ENCODE measurements at places on chromosomes 13 and 19. TPM values are rescaled to one million over a fixed set of nuclear protein-coding genes. Genes with fewer than 3 reads are reported as not detected.

PSG3 gene
- not detected for polyA plus RNA-seq

DNA sequence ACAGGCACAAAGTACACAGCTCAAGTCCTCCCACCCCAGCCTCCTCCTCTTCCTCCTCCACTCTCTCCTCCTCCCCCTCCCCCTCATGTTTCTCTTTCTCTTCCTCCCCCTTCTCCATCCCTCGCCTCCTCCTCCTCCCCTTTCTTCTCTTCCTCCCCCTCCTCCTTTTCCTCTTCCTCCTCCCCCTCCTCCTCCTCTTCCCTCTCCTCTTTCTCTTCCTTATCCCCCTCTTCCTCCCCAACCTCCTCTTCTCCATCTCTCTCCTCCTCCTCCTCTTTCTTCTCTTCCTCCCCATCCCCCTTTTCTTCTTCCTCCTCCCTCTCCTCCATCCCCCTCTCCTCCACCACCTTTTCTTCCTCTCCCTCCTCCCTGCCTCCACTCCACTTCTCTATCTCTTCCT is 276.3 kb upstream of the TSHZ3 start:
- no peak overlapping the region for H3K4me3 ChIP-seq
- no peak for DNase-seq
- no peaks in the 10 kb centered on the region for H3K36me3 ChIP-seq
- no peak overlapping the region for H3K27ac ChIP-seq

DNA sequence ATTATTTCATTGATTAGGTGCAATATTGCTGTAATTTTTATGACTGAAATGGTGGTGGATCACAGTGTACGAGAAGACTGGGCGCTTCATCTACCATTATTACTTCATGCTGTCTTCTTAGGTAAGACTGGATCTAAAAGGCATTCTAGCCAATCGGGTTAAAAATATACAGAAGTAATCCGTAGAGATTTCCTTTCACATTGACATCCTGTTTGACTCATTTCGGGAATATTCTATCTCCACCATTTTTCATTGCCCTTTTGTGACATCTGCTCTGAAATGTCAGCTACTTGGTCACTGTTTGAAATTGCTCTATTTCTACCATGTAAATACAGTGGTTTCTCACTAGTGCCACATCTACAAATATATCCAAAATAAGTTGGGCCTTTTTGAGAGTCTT is 90.2 kb downstream of the ZAR1L start:
- H3K27me3 ChIP-seq, result no peaks in the 10 kb centered on the region
- no peak for DNase-seq
- H3K36me3 ChIP-seq, result no peaks in the 10 kb centered on the region
- H3K4me1 ChIP-seq, result no peaks in the 10 kb centered on the region

- DNase-seq, result no peak
- H3K4me3 ChIP-seq, result no peak overlapping the region
- H3K36me3 ChIP-seq, result no peaks in the 10 kb centered on the region
- no peaks in the 10 kb centered on the region for H3K4me1 ChIP-seq
- no peaks in the 10 kb centered on the region for H3K27me3 ChIP-seq
These were observed 337.0 kb upstream of the SLITRK5 start for GRCh38 chr13:87334176-87334575.

DNA sequence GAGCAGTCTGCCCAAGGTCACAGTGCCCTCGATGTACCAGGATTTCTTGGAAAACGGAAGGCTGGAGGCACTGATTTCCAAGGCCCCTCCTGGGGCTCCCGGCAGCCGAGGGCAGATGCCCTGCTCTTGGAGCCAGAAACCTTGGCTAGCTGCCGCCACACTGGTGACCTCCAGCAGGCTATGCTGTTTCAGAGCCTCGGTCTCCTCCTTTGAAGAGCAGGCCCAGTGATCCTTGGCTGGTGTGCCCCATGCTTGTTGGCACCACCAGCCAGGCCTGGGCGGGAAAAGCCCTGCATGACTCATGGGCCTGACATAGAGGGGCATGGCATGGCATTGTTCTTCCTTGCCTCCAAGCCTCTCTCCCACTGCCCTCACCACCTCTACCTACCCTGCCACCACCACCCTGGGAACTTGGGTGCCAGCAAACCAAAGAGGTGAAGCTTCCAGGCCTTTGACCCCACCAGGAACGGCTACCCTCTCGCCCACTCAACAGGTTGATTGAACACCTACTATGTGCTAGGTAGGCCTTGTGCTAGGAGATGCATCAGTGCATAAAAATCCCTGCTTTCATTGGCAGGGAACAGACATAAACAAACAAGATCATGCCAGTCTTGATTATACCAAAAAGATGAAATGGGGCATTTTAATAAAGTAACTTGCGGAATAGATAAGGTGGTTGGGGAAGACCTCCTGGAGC is 1.6 kb upstream of the CLEC11A start:
- H3K36me3 ChIP-seq, result no peaks in the 10 kb centered on the region
- H3K4me1 ChIP-seq, result peaks cover 44% of the 10 kb centered on the region
- H3K27me3 ChIP-seq, result peaks cover 26% of the 10 kb centered on the region
- DNase-seq, result no peak

LRRC25 gene
- 30.8 TPM for polyA plus RNA-seq

- DNase-seq, result no peak
- no peaks in the 10 kb centered on the region for H3K36me3 ChIP-seq
- H3K27me3 ChIP-seq, result no peaks in the 10 kb centered on the region
- peaks cover 24% of the 10 kb centered on the region for H3K4me1 ChIP-seq
These were observed 5.1 kb downstream of the DNMT1 start for GRCh38 chr19:10189616-10190015.

DNA sequence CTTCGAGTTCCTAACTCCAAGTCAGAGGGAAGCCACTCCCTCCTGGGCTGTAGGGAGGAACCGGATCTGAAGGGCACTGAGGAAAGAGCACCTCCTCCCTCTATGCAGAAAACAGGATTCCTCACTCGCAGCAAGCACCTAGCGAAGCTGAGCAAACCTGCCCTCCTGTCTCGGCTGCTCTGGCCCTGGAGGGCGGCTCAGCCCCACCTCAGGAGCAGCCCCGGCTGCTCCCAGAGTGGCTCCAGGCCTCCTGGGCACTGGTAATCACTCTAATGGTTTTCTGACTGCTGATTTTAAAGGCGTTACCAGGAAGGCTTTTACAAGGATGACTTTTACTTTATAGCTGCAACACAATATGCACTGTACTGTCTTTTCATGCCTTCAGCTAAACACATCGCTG is 312.5 kb downstream of the TEX29 start:
- no peaks in the 10 kb centered on the region for H3K4me1 ChIP-seq
- no peaks in the 10 kb centered on the region for H3K36me3 ChIP-seq
- H3K27me3 ChIP-seq, result no peaks in the 10 kb centered on the region
- H3K4me3 ChIP-seq, result no peak overlapping the region
- DNase-seq, result no peak

KRTDAP gene
- not detected for polyA plus RNA-seq

GRCh38 chr13:105116966-105117365 is 1418.5 kb downstream of the EFNB2 start:
- no peaks in the 10 kb centered on the region for H3K36me3 ChIP-seq
- no peaks in the 10 kb centered on the region for H3K4me1 ChIP-seq
- H3K4me3 ChIP-seq, result no peak overlapping the region
- DNase-seq, result no peak
- H3K27me3 ChIP-seq, result no peaks in the 10 kb centered on the region

DNA sequence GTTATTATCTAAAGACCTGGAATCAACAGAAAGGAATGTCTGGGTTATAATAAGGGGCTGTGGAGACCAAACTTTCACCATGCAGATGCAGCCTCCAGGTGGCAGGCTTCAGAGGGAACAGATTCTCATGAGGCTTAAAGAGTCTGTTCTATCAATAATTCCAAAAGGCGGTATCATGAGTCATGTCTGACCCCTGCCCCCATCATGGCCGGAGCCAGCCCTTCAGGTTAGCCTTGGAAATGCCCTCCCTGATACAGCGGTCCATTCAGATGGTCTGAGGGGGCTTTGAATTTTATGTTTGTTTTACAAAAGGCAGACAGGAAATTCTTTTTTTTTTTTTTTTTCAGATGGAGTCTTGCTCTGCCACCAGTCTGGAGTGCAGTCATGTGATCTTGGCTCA is 21.7 kb upstream of the LAMP1 start:
- peaks cover 13% of the 10 kb centered on the region for H3K27me3 ChIP-seq
- H3K27ac ChIP-seq, result no peak overlapping the region
- no peak overlapping the region for H3K4me3 ChIP-seq
- DNase-seq, result no peak
- H3K4me1 ChIP-seq, result no peaks in the 10 kb centered on the region
- no peaks in the 10 kb centered on the region for H3K36me3 ChIP-seq

ZNF230 gene
- polyA plus RNA-seq, result 2.8 TPM

GRCh38 chr13:36834299-36834698 is 15.3 kb downstream of the RFXAP start:
- DNase-seq, result no peak
- H3K36me3 ChIP-seq, result no peaks in the 10 kb centered on the region
- H3K27me3 ChIP-seq, result no peaks in the 10 kb centered on the region
- no peaks in the 10 kb centered on the region for H3K4me1 ChIP-seq
- H3K4me3 ChIP-seq, result no peak overlapping the region
- H3K27ac ChIP-seq, result no peak overlapping the region

- no peaks in the 10 kb centered on the region for H3K36me3 ChIP-seq
- H3K4me3 ChIP-seq, result peak overlapping the region; percentile 75
- peaks cover 22% of the 10 kb centered on the region for H3K4me1 ChIP-seq
- no peak overlapping the region for H3K27ac ChIP-seq
These were observed 638 bp downstream of the LHB start for GRCh38 chr19:49016067-49016839.

CELF5 gene
- polyA plus RNA-seq, result not detected

DNA sequence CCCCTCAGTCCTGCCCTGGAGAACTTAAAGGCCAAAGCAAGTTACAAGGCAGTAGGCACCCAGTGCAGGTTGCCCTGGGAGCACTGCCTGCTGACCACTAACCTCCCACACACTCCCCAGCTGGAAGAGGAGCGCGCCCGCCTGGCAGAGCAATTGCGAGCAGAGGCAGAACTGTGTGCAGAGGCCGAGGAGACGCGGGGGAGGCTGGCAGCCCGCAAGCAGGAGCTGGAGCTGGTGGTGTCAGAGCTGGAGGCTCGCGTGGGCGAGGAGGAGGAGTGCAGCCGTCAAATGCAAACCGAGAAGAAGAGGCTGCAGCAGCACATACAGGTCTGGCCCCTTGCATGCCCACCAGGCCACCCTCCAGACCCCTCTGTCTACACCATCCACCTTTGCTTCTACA is 61.1 kb downstream of the KCNC3 start:
- H3K4me1 ChIP-seq, result peaks cover 6% of the 10 kb centered on the region
- no peak for DNase-seq
- no peak overlapping the region for H3K27ac ChIP-seq
- H3K27me3 ChIP-seq, result peaks cover 35% of the 10 kb centered on the region

DNA sequence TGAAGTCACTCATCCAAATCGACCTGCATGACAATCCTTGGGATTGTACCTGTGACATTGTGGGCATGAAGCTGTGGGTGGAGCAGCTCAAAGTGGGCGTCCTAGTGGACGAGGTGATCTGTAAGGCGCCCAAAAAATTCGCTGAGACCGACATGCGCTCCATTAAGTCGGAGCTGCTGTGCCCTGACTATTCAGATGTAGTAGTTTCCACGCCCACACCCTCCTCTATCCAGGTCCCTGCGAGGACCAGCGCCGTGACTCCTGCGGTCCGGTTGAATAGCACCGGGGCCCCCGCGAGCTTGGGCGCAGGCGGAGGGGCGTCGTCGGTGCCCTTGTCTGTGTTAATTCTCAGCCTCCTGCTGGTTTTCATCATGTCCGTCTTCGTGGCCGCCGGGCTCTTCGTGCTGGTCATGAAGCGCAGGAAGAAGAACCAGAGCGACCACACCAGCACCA is 5.9 kb downstream of the SLITRK5 start:
- DNase-seq, result no peak
- H3K4me3 ChIP-seq, result peak overlapping the region; percentile 84
- H3K4me1 ChIP-seq, result peaks cover 44% of the 10 kb centered on the region
- peaks cover 39% of the 10 kb centered on the region for H3K27me3 ChIP-seq
- peaks cover 16% of the 10 kb centered on the region for H3K36me3 ChIP-seq

GRCh38 chr19:46984077-46985010 is 35.3 kb upstream of the NPAS1 start:
- no peak for DNase-seq
- peaks cover 21% of the 10 kb centered on the region for H3K4me1 ChIP-seq
- no peaks in the 10 kb centered on the region for H3K27me3 ChIP-seq
- H3K4me3 ChIP-seq, result no peak overlapping the region
- H3K36me3 ChIP-seq, result no peaks in the 10 kb centered on the region
- H3K27ac ChIP-seq, result no peak overlapping the region

GRCh38 chr19:9709305-9709704 is 34.4 kb upstream of the ZNF562 start:
- H3K36me3 ChIP-seq, result peaks cover 20% of the 10 kb centered on the region
- peak overlapping the region; percentile 84 for H3K27ac ChIP-seq
- H3K27me3 ChIP-seq, result no peaks in the 10 kb centered on the region
- peaks cover 27% of the 10 kb centered on the region for H3K4me1 ChIP-seq
- H3K4me3 ChIP-seq, result peak overlapping the region; percentile 64

DNA sequence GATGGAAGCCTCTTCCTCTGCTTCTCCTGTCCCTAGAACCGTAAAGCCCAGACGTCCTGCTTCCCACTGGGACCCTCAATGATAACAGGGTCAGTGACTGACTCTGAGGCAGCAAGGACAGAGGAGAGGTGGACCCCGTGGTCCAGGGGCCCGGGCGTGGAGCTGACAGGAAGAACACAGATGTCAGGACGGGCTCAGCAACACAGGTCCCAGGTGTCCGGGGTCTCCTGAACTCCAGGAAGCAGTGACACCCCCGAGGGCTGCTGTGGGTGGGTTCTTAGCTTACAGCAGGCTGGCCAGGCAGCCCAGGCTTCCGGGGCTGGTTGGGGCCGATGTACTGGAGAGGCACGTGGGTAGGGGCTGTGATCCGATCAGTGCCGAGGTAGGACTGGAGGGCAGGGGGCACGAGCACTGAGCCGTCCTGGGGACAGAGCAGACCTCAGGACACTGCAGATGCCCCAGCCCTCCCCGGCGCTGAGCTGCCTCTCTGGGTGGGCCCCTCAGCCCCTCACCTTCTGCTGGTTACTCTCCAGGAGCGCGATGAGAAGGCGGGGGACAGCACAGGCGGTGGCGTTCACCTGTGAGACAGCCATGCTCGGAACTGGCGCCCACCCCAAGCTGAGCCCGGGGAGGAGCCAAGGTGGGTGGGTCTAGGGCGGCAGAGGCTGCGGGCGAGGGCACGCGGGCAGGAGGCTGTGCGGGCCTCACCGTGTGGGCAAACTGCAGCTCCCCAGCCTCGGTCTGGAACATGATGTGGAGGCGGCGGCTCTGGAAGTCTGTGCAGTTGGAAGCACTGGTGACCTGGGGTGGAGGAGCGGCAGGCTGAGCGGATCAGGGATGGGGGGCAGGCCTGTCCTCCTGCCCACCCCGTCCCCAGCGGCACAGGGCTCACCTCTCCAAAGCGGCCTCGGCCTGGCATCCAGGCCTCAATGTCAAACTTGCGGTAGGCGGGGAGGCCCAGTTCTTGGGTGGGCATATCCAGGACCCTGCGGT is 3.6 kb upstream of the CCER2 start:
- DNase-seq, result no peak
- H3K27ac ChIP-seq, result no peak overlapping the region
- H3K4me1 ChIP-seq, result no peaks in the 10 kb centered on the region
- H3K36me3 ChIP-seq, result peaks cover 5% of the 10 kb centered on the region
- H3K27me3 ChIP-seq, result no peaks in the 10 kb centered on the region
- H3K4me3 ChIP-seq, result no peak overlapping the region

- no peak overlapping the region for H3K27ac ChIP-seq
- H3K4me3 ChIP-seq, result no peak overlapping the region
- peaks cover 47% of the 10 kb centered on the region for H3K4me1 ChIP-seq
These were observed 12.2 kb upstream of the ZNF888 start for GRCh38 chr19:52935434-52935833.
